ENCODE measurements at places on chromosomes 6 and 20.

GRCh38 chr6:34490390-34491090, 24.7 kb downstream of the PACSIN1 start:
- DNase-seq = no peak

DNA sequence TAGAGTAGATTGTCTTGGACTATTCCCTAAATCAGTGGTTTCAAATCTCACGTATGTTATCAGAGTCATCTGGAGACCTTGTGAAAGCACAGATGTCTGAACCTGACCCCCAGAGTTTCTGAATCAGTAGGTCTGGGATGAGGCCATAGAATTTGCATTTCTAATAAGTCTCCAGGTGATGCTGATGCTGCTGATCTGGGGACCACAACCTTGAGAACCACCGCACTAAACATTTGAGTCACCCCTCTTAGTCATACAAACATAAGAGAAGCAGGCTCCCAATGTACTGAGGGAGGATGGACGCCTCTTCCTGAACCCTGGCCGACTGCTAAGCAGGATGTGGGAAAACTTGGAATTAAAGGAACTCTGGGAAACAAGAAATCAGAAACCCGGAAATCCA, 187.8 kb upstream of the PRDM1 start:
- DNase-seq = peak; percentile 38

- peak; percentile 75 for DNase-seq
Observed at GRCh38 chr6:82364087-82365015, 734 bp downstream of the TPBG start.

DNA sequence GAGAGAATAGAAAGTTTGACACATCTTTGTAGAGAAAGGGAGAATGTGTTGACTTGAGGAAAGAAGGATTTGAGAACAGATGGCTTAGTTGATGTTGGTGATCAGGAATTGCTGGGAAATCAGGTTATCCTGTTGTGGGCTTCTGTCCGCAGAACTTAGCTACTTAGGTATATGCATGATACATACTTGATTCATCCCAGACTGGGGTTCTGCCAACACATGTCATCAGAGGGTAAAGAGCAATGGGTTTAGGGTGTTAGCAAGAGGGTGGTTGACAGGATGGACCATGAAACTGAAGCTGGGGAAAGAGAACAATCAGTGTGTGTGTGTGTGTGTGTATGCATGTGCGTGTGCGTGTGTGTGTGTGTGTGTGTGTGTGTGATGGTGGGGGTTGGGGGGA, 50.6 kb upstream of the NELFCD start:
- no peak for DNase-seq

- no peak for DNase-seq
Observed at GRCh38 chr6:52304983-52305390, 20.4 kb upstream of the MCM3 start.
